Stimulated activated CD4-positive, alpha-beta T cell treated with anti-CD3 and anti-CD28 coated beads, Interleukin-15, amount 100 ng/mL, for 48 hours (primary cell): ENCODE measurements at places on chromosomes 12 and 14.

DNA sequence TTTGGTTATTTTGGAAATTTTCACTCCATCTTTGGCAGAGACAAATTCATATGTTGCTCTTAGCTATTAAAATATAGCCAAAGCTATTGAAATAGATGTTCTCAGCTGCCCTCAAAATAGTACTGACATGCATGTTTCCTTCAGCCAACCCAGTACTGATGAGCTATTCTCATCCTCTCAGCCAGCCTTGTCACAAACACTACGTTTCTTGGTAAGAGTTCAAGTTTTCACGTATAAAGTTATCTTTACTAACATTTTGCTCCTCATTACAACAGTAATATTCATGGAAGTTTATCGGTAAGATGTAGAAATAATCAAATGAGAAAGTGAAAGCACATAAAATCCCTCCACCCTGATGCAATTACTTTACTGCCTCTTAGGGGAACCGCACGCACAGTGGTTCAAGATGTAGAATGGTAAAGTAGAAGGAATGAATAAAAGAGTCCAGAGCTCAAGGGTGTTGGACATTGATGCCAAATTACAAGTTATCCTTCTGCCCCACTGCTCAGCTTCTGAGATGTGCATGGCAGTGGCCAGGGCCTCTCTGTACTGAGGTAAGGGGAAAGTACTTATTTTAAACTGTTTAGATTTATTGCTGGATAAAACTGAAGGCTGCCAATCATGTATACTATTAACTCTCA, 20.7 kb downstream of the GCH1 start:
- DNase-seq = no peak

GRCh38 chr12:75774261-75775052, 257.1 kb downstream of the PHLDA1 start:
- DNase-seq = no peak

GRCh38 chr14:90624227-90624626, 192.0 kb downstream of the TTC7B start:
- no peak for DNase-seq

- DNase-seq = no peak
Observed at GRCh38 chr12:3226264-3226663, 149.1 kb downstream of the TSPAN9 start.

DNA sequence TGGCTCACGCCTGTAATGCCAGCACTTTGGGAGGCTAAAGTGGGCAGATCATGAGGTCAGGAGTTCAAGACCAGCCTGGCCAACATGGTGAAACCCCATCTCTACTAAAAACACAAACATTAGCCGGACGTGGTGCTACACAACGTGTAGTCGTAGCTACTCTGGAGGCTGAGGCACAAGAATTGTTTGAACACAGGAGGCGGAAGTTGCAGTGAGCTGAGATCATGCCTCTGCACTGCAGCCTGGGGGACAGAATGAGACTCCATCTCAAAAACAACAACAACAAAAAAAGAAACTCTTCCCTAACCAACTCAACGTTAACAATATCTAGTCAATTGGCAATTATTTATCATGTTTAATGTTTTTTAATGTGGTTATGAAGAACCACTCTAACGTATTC, 89.3 kb downstream of the EPS8 start:
- no peak for DNase-seq

GRCh38 chr14:91354221-91354916, 63.3 kb downstream of the CCDC88C start:
- DNase-seq = no peak
